ENCODE measurements at places on chromosomes 4 and X.

GRCh38 chrX:151754641-151755215, 20.2 kb downstream of the CNGA2 start:
- peak; percentile 20 for DNase-seq

DNA sequence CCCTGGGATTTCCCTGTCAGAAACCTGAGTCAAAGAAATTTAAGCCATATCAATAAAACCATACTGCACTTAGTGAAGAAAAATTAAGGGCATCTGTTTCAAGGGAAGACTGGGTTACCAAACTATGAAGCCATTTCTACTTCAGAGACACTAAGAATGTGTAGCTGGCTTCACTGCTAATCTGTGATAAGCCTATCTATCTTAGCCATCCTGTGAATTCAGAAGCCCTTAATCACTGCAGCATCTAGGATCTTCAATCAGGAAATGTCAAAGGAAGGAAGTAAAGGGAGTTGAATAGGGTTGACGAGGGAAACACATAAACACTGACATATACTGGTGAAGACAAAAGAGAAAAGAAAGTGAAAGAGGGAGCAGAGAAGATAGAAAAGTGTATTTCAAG, 777.6 kb upstream of the DIAPH2 start:
- no peak for DNase-seq

GRCh38 chrX:138492371-138492770, 219.1 kb downstream of the FGF13 start:
- no peak for DNase-seq

GRCh38 chr4:179631321-179631720, 2189.1 kb upstream of the AGA start:
- DNase-seq = no peak

DNA sequence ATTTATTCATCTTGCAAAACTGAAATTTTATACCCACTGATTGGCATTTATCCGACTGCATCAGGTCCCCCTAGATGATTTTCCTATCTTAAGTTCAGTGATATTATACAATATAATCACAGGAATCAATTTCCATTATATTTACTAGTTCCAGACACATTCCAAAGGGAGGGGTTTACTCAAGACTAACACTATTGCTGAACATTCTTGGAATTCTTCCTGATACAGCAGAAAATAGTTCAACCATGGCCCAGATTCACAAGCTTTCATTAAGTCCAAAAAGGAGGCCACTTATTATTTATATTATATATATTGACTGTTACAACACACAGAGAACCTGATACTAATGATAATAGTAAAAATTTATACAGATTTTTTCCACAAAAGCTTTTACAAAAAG, 2353.6 kb downstream of the PCDH7 start:
- peak; percentile 57 for DNase-seq

DNA sequence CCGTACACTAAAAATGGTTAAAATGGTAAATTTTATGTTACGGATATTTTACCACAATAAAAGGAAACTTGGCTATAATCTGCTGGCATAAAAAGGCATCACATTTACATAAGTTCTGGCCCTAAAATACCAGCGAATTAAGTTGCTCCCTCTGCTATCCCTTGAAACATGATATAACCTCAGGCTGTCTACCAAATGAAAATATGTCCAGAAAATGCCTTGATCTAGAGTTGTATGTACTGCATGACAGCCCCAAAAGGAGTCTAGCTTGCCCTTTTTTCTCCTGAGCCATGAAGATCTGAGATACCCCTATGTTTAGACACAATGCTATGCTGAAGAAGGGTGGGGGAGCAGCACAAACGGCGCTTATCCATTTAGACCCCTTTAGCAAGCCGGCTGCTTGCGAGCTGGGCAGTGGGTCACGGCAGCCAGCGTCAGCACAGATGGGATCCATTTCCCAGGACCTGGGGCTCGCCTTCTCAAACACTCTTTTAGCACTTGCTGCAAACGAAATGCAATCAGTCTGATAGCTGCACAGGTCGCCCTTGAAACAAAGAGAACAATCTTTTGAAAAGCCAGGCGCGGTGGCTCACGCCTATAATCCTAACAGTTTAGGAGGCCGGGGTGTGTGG, 77.0 kb downstream of the AFAP1 start:
- DNase-seq = no peak

DNA sequence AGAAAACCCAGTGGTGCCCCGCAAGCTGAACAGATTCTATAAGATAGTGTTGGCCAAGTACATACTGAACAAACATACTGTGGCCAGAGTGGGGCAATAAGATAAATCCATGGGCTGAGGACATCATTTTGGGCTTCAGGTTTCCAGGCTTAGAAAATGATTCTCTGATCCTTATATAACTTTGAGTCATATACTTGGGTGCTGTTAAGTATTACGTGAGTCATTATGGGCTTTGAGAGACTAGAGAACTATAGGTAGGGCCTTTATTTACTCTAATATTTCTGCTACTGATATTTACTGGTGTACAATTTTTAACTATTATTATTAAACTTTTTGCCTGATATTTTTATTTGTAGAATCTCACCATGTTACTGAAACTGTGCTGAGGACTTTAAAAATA, 586.1 kb downstream of the CENPC start:
- no peak for DNase-seq

DNA sequence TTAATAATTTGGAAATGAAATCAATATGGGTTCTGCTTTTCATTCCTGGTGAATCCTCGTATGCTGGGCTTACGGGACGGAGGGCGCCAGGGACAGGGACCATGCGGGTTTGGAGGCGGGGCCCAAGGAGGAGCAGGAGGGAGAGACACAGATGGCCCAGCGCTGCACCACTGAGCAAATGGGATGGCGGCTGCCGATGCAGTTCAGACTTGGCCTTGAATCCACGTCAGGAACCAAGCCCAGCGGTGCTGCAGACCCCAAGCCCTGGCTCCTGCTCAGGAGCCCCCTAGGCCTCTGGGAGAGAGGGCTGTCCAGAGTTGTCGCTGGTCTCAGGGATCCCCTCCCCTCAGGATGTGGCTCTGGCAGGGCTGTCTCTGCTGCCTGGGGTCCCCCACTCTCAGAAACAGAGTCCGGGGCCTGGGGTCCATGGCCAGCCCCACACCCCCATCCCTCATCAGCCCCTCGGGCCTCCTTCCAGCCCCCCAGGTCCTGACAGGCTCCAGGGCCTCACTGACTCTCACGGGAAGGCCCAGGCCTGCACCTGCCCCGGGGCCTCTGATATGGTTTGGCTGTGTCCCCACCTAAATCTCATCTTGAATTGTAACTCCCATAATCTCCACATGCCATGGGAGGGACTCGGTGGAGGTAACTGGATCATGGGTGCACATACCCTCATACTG, 75.2 kb downstream of the FAM53A start:
- no peak for DNase-seq

DNA sequence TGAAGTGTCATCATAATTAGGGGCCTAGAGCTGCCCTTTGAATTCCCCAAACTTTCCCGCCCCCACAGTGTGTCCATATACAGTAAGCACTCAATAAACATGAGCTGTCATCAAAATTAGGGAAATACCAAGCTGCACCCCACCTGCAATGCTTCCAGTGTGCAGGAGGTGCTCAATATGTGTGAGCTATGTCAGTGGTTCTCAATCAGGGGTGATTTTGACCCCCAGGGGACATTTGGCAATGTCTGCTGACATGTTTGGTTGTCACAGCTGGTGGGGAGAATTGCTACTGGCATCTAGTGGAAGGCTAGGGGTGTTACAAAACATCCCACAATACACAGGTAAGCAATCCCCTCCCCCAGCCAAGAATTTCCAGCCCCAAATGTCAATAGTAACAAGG, 748 bp downstream of the CFP start:
- DNase-seq = no peak

GRCh38 chrX:727738-728621, 97.4 kb downstream of the SHOX start:
- DNase-seq = no peak

- no peak for DNase-seq
Measured at GRCh38 chr4:105246712-105247111, 100.0 kb downstream of the TET2 start.

GRCh38 chr4:40897557-40898203, 147.9 kb downstream of the NSUN7 start:
- peak; percentile 75 for DNase-seq

DNA sequence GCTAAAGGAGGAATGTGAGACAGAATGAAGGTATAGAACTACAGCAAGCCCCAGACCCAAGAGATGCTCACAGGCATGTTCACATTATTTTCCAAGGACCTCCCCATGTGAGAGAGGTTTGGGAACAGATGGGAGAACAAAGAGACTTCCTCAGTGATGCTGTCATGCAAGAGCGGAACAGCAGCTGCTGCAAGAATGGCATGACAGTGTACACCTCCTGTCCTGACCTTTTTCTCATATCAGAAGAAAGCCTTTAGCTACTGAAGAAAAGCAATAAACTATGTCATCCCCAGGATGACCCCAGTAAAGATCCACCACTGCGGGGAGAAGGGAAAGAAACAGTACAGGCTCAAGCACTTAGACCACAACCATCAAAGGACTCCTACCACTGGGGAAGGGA, 7.2 kb downstream of the PRDM5 start:
- no peak for DNase-seq

DNA sequence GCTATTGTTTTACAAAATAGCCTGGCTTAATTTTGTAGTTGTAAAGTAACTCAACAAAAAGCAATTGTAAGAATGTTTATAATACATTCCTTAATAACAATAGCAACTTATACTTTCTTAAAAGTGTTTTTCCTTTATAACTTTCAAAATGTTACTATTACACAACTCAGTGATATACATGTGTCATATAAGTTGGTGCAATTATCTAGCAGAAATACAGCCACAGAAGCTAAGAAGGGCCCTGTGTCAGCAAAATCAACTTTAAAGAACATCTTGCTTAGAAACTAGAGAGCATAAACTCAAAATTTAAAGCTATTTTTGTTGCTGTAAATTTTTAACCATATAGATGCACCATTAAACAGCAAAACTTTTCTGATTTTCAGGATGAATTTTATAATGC, 41.4 kb upstream of the MAB21L2 start:
- no peak for DNase-seq

DNA sequence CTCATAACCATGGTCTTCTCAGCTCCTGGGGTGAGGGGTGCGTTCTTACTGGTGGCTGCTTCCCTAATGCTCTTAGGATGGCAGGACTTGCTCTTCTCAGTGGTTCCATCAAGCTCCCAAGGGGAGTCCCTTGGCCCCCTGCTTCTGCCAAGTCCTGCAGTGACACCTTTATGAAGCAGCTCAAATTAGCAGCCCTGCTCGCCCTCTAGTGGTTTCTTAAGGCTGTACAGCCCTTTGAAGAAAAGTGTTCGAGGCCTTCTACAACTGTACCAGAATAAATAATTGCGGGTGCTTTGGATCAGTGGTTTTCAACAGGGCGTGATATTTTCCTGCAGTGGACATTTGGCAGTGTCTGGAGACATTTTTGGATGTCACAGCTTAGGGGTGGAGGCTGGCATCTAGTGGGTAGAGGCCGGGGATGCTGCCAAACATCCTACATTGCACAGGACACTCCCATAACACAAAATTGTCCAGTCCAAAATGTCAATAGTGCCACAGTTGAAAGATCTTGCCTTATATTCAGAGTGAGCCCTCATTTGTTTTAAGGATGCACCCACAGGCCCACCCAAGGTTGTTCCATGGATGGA, 204.7 kb upstream of the S100G start:
- peak; percentile 59 for DNase-seq

DNA sequence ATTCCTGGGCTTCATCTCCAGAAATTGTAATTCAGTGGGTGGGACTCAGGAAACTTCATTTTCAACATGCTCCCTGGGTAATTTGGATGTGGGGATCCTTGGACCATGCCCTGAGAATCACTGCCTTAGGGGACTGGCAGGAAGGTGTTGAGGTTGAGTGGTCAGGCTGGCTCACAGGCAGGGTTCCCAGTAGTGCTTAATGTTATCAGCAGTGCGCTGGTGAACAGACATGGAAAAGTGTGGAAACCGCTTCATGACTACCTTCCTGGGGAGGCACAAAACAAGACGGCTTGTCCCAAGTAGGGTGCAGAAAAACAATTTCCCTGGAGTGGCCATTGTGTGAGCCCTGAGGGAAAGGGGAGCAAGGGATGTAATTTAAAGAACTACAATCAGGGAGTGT, 31.4 kb downstream of the SUPT20HL1 start:
- DNase-seq = no peak

- DNase-seq = no peak
Measured at GRCh38 chrX:72006461-72006860, 95.8 kb downstream of the NHSL2 start.
